Activated T-cell treated with anti-CD3 and anti-CD28 coated beads, Interleukin-2, amount 50 U/mL, for 48 hours (primary cell): ENCODE measurements at places on chromosomes 1 and 21.

DNA sequence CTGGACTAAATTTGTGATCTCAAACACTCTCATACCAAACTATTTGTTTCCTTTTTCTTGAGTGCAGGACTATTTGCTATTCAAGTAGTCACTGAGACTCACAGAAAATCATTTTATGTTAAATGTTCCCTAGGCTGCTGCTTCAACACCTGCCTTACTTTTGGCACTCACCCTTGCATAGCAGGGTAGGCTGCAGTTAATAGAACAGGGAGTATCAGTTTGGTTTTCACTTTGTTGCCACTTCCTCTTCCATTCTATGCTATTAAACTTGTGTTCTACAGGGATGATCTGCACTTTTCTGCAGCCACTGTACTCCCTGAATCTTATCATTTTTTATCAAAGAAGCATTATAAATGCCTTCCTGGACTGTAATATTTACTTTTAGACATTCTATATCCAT, 148.7 kb upstream of the PRMT6 start:
- DNase-seq, result no peak

GRCh38 chr1:46575300-46575699, 23.9 kb upstream of the KNCN start:
- no peak for DNase-seq

GRCh38 chr1:218964471-218965185, 209.1 kb upstream of the LYPLAL1 start:
- no peak for DNase-seq

GRCh38 chr1:202553560-202554038, 156.7 kb downstream of the SYT2 start:
- no peak for DNase-seq
